ENCODE measurements at places on chromosomes 7 and 10.

DNA sequence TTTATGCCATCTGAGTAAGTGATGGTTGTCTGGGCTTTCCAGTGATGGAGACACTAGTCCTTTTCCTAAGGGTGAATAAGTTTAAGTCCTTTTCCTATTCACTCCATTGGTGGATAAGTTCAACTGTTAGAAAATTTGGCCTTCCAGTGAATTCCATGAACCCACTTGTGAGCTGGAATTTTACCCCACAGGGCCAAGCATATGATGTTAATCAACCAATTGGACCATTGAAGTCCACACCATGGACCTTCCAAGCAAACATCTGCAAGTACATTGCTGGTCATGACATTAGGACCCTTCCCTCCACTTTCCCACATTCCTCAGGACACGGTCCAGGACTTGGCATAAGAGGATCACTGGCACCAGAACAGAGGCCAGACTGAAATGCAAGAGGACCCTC, 381.4 kb downstream of the RPS24 start:
- DNase-seq = no peak

DNA sequence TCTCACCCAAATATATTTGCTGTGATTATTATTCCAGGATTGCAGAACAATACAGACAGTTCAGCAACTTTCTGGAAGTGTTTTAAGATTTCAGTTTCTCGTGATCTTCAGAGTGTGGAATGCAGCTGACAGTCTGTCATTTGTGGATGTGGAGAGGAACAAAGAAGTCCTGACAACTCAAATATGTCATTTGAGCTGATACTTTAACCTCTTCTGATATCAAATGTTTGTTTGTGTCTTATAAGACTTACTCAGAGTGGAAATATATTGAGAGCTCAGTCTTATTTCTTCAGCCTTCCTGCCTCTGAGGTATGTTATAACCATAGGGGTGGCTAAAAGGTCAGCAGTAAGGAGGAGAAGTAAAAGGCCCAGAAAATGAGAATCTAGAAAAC, 96.4 kb downstream of the OSBPL3 start:
- no peak for DNase-seq

GRCh38 chr7:17131060-17131345, 167.4 kb upstream of the AHR start:
- no peak for DNase-seq

DNA sequence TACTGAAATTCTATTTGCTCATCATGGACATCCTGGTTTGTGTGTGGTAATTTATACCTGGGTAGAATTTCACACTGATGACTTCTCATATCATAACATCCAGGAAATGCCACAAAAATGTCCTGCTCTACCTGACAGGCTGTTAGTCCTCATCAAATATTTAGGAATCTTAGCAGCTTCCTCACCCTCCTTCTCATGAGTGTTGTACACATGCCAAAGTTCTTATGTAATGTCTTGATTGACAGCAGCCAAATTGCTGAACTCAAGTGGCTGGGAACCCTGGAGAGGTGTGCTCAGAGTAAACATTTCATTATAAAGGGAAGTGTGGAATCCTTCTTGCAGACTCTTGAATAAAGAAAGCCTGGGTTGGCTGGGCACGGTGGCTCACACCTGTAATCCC, 8.9 kb downstream of the EEPD1 start:
- DNase-seq = no peak

DNA sequence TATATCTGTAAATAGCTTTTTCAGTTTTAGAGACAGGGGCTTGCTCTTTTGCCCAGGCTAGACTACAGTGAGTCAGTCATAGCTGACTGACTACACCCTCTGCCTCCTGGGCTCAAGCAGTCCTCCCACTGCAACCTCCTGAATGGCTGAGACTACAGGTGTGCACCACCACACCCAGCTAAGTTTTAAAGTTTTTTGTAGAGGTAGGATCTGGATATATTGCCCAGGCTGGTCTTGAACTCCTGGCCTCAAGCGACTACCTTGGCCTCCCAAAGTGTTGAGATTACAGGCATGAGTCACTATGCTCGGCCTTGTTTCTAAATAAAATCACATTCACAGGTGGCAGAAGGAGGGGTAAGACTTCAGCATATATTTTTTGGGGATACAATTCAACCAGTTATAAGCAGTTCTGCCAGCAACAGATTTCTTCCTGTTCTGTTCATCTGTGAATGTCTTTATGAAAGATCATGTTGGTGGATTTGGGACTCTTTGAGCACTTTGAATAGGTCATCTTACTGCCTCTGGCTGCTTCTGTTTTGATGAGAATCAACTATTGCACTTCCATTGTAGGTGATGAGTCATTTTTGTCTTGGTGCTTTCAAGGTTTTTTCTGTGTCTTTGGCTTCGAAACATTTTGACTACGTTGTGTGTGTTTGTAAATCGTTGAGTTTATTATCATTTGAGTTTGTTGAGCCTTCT, 15.7 kb downstream of the RBM33 start:
- DNase-seq = no peak

DNA sequence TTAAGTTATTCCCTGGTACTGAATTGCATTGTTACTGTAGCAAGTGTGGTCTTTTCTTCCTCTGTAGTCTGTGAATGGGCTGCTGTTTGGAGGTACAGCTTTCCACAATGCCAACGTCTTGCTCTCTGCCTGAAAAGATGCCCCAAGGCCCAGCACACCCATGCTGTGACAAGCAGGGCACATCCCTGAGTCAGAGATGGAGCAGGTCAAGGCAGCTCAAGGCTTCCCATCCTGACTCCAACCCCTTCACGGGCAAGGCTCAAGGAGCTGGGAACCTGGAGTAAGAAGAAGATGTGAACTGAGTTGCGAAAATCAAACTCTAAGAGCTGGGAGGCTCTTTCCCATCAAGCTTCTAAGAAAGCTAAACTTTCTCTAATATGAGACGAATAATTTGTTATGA, 27.2 kb downstream of the SVIL start:
- no peak for DNase-seq

DNA sequence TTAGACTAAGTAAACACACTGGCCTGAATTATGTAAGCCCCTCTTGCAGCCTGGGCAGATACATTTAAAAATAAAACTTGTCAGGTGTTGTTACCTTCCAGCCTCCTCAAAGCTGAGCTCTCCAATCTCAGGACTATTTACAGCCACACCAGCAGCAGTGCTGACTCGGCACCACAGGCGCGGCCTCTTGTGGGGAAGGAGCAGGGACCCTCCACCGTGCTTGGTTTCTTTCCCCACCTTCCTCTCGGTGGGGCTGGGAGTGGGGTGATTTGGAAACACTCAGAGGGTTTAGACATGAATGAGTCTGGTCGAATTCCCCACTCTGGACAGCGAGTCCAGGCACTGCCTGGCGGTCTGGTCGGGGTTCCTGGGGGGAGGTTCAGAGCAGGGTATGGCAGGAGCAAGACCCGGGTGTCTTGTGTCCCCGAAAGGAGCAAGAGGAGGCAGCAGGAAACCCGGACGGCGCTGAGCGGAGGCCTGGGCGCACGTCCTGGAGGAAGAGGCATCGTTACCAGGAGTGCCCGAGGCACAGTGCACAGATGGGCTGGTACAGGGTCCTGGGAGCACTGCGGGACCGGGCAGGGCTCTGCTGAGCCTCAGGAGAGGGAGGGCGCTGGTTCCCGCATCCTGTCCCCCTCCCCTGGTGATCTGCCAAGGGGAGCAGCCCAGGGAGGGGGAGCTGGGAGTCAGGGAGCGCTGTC, 29.2 kb upstream of the CFAP46 start:
- DNase-seq = no peak

DNA sequence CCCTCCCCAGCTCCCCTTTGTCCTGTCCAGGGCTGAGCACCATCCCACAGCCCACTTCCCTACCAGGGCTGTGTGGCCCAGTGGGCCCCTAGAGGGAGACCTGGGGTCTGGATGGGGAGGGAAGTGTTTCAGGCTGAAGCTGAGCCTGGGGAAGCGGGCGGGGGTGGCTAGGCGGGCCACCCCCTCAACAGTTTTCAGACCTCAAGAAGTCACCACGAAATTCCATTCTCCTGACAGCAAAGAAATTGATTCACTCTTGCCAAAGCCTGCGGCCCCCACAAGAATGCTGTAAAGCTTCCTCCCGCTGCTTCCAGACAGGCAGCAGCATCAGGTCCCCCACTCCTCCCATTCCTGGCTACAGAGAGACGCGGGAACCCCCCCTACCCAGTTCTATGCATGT, 2.5 kb upstream of the LFNG start:
- DNase-seq = no peak

GRCh38 chr10:637221-637620, 52.2 kb downstream of the DIP2C start:
- DNase-seq = no peak

GRCh38 chr10:58625070-58625469, 112.4 kb downstream of the BICC1 start:
- no peak for DNase-seq

- DNase-seq = peak; percentile 55
Observed at GRCh38 chr10:73771722-73772280, 10.0 kb upstream of the CHCHD1 start.

DNA sequence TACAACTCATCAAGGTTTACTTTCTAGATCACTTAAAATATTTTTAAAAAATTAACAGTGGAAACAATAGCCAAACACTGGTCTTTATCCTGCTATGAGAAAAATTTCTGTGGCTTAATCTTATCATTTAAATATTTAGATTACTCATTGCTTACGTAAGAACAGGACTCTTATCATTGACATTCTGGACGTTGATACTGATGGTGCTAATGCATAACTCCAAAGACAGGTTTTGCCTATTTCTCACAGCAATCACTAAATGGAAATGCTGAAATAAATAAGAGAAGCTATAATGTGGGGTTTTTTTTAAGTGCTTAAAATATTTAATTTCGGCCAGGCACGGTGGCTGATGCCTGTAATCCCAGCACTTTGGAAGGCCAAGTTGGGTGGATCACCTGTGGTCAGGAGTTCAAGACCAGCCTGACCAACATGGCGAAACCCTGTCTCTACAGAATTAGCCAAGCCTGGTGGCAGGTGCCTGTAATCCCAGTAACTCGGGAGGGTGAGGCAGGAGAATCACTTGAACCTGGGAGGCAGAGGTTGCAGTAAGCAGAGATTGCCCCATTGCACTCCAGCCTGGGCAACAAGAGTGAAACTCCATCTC, 195.0 kb downstream of the HGF start:
- DNase-seq = no peak

- no peak for DNase-seq
Observed at GRCh38 chr7:36286226-36286625, 103.4 kb upstream of the ANLN start.

- peak; percentile 17 for DNase-seq
Observed at GRCh38 chr7:47253650-47254080, 328.2 kb downstream of the TNS3 start.

DNA sequence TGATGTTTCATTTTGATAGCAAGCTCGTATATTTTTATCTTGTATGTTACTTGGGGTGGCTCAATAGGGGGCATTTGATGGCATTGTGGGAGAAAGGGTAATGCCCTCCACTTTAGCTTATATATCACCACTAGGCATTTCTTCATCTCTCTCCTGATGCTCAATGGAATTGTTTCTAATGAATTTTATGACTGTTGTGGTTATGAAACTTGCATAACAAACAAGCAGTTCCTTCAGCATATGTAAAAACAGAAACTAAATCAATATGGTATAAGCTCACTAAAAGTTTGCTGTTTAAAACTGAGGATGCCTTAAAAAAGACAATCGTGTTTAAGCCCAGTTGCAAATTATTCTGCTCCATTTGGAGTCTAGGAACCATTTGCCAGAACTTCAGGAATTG, 75.5 kb downstream of the CDK14 start:
- no peak for DNase-seq

- DNase-seq = no peak
Observed at GRCh38 chr10:70674560-70675495, 2.5 kb downstream of the ADAMTS14 start.

DNA sequence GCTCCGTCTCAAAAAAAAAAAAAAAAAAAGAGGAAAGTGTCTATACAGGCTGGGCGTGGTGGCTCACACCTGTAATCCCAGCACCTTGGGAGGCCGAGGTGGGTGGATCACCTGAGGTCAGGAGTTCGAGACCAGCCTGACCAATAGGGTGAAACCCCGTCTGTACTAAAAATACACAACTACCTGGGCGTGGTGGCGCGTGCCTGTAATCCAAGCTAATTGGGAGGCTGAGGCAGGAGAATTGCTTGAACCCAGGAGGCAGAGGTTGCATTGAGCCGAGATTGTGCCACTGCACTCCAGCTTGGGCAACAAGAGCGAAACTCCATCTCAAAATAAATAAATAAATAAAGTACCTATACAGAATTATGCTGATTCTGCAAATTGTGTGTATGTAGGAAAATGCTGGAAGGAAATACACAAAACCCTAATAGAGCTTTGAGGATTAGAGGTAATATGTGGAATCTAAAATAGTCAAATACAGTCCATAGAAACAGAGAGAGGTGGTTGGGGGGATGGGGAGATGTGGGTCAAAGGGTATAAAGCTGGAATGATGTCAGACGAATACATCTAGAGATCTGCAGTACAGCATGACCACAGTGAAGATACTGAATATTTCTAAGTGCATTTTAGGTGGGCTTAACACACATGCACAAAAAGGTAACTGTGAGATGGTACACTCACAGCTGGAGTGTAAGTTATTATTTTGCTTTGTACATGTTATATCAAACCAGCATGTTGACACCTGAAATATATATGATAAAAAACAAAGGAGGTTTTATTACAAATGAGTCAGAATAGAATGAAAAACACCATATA, 174.5 kb upstream of the KLF14 start:
- no peak for DNase-seq

- DNase-seq = no peak
Observed at GRCh38 chr7:142436601-142437000, 178.7 kb upstream of the PRSS58 start.

DNA sequence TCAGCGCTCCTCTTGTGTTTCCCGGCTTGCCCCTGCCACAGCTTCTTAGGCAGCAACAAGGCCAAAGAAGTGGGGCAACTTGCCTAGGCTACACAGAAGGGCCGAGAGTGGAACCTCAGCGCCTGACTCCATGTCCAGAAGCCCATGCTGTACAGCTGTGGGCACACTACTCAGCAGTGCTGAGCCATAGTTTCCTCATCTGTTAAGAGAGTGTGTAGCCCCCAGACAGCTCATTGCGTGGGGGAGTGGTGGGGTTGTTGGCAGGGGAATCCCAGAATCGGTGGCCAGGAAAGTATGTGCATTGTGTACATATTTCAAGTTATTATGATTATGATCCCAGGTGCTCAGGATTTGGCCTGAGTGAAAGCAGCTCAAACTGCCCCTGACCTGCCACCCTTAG, 96.2 kb downstream of the CDH23 start:
- DNase-seq = no peak
